ENCODE measurements at places on chromosomes 4 and X.

GRCh38 chr4:78899302-78899701, 39.9 kb downstream of the PAQR3 start:
- no peak for DNase-seq

GRCh38 chr4:78459327-78459726, 92.2 kb upstream of the ANXA3 start:
- DNase-seq = no peak

DNA sequence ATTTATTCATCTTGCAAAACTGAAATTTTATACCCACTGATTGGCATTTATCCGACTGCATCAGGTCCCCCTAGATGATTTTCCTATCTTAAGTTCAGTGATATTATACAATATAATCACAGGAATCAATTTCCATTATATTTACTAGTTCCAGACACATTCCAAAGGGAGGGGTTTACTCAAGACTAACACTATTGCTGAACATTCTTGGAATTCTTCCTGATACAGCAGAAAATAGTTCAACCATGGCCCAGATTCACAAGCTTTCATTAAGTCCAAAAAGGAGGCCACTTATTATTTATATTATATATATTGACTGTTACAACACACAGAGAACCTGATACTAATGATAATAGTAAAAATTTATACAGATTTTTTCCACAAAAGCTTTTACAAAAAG, 2353.6 kb downstream of the PCDH7 start:
- DNase-seq = no peak

DNA sequence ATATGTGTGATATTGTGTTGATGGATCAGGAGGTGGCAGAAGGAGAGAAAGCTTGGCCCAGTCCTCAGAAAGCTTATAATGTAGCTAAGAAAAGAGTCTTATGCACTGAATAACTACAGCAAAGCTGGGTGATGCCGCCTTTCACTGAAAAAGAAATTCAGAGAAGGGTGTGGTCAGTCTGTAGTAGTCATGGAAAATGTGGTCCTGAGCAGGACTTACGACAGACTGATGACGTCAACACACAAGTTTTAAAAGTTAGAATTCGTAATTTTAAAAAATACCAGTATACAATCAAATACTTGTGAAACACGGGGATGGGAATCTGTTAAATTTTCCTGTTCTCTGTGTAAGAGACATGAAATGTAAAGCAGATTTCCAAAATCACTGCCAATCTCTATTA, 87.0 kb upstream of the RAPGEF2 start:
- no peak for DNase-seq

GRCh38 chr4:176680668-176681180, 112.0 kb downstream of the VEGFC start:
- DNase-seq = no peak

GRCh38 chr4:84971319-84971932, 4.9 kb upstream of the WDFY3 start:
- DNase-seq = no peak

GRCh38 chr4:80678413-80678812, 342.9 kb downstream of the CFAP299 start:
- no peak for DNase-seq

DNA sequence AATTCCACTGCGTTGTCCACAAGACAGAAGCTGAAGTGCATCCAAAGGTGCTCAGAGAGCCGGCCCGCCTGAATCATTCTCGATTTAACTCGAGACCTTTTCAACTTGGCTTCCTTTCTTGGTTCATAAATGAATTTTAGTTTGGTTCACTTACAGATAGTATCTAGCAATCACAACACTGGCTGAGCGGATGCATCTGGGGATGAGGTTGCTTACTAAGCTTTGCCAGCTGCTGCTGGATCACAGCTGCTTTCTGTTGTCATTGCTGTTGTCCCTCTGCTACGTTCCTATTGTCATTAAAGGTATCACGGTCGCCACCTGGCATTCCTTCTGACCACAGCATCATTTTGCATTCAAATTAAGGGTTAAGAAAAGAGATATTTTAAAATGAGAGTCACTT, 115.5 kb downstream of the NFKB1 start:
- DNase-seq = peak; percentile 23

- no peak for DNase-seq
These were observed 31.8 kb downstream of the USP53 start for GRCh38 chr4:119244344-119244743.

- DNase-seq = no peak
These were observed 10.7 kb upstream of the BCLAF3 start for GRCh38 chrX:20001588-20001987.

Data from stimulated activated CD4-positive, alpha-beta T cell treated with anti-CD3 and anti-CD28 coated beads, Interleukin-15, amount 100 ng/mL, for 24 hours (primary cell).